Stimulated activated effector memory CD8-positive, alpha-beta T cell treated with anti-CD3 and anti-CD28 coated beads, Interleukin-12 subunit alpha, Interleukin-12 subunit beta, amount 100 ng/mL, for 72 hours (primary cell): ENCODE measurements at places on chromosomes 1 and 21.

DNA sequence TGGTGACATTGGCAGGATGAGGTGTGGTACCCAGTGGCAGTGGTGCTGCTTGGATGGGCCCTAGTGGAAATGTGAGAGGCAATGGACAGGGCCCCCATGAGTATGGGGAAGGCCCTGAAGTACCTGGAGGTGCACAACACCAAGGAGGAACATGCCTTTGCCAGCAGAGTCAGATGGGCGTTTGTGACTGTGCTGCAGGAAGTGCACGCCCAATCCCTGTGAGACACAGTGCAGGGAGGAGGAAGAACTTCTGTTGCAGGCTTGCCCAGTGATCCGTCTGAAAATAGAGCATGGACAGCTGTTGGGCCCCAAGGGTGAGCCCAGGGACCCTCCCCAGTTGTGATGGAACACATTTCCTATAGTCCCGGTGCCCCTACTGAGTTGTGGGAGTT lies 42.7 kb downstream of the GJA5 start:
- DNase-seq: no peak

DNA sequence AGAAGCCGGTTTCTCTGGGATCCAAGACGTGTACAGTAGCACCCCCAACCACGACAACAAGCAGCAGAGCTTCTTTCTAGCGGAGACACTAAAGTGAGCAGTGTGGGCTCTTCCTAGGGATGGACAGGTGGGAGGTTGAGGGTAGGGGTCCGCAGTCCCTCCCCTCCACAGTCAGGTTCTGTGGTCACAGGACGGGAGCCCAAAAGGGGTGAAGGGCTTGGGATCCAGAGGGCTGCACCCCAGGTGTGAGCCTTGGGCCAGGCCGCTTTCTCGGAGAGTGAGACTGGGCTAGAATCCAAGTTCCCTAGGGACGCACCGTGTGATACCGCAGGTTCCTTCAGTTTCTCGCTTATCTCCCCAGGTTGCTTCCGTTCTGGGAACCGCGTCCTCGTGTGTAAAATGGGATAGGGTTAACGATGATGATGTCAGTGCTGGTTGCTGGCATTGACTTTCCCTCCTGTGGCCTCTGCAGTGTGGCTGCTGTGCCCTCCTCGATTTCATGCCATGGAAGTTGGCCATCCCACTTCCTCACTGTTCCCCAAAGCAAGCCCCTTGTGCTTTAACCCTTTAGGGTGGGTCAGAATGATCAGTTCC lies 17.3 kb upstream of the SELENON start:
- no peak for DNase-seq

DNA sequence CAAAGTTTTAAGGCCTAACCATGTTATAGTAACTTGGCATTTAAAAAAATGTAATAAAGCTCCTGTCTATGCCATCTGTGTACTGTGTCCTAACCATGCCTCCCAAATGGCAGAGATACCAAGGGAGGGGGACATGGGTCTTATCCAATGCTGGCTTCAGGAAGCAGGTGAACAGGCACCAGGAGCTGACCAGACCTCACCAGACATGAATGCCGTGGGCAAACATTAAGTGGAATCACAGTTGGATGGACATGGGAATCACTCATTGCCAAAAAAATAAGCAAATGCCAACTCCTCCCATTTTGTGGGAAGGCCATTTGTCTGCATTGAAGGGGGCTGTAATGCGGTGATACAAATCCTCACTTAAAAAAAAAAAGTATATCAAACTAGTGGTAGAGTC lies 22.9 kb downstream of the PROX1 start:
- no peak for DNase-seq

DNA sequence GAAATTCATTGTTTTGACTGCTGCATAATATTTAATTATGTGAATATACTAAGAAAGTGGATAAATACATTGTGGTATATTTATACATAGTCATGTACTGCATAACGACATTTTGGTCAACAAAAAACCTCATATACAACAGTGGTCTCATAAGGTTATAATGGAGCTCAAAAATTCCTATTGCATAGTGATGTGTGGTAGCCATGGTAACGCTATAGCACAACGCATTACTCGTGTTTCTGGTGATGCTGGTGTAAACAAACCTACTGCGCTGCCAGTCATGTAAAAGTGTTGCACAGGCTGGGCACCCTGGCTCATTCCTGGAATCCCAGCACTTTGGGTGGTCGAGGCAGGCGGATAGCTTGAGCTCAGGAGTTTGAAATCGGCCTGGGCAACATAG lies 52.6 kb upstream of the NHLH2 start:
- no peak for DNase-seq

DNA sequence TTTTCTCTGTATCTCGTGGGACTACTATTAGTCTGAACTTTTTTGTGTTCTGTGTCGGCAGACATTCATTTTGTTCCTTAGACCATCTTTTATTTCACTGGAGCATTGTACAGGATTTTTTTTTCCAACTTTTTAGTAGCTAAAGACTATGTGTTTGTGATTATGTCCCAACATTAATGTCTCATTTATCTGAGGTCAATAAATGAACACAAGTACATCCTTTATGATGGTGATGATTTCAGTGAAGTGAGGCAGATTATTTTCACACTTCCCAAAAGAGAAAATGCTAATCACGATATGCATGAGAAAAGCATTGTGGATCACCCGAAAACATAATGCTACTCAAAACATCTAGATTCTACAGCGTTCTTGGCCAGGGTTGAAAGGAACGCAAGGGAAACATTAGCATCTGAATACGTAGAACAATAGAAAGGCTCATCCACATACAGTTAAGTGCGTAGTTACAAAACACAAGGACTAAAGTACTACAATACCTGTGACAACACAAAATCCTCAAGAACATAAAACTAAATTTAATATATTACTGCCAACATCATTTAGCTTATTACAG lies 981.7 kb upstream of the NCAM2 start:
- DNase-seq: no peak

- DNase-seq: no peak
These were observed 714.7 kb downstream of the NCAM2 start for GRCh38 chr21:21712748-21713520.

- DNase-seq: no peak
These were observed 407 bp downstream of the GALNT2 start for GRCh38 chr1:230067419-230067870.

DNA sequence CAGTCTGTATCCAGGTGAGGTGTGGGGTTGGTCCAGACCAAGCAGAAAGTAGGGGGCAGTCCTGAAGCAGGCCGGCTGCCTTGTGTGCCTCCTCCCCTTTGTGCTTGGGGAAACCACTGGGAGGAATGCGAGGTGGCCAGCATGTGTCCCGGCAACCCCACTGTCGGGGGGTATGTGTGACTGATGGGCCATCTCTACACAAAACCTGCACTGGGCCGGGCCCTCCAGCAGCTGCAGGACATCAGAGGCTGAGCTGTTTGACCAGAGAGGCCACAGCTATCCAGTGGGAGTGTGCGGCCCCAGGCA lies 33.3 kb downstream of the TMEM51 start:
- no peak for DNase-seq
